ENCODE measurements at places on chromosomes 2 and 18.

GRCh38 chr2:60529136-60529784, 24.2 kb downstream of the BCL11A start:
- no peak for DNase-seq

DNA sequence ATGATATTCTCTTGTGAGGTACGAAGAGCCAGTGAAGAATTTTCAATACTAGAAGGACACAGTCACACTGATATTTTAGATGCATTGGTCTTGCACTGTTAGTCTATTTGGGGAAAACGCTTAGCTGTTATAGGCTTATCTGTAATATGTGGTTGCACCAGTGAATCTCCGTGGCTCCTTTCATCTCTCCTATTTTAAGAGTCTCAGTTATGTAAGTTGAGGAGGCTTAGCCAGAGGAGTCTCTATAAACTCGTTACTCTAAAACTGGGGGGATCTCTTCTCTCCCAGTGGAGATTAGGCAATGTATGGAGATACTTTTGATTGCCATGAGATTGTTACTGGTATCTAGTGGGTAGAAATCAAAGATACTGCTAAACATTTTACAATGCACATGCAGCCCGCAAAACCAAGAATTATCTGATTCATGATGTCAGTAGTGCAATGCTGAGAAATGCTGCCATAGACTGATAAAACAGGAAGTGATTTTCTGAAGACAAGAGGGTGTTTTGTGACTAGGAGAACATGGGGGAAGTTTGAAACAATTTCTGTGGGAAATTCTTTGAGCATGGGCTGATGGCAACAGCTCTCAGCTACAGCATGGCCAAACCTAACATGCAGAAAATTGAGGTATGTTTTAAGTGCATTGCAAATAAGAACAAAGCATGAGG, 339.1 kb downstream of the SOX11 start:
- no peak for DNase-seq

DNA sequence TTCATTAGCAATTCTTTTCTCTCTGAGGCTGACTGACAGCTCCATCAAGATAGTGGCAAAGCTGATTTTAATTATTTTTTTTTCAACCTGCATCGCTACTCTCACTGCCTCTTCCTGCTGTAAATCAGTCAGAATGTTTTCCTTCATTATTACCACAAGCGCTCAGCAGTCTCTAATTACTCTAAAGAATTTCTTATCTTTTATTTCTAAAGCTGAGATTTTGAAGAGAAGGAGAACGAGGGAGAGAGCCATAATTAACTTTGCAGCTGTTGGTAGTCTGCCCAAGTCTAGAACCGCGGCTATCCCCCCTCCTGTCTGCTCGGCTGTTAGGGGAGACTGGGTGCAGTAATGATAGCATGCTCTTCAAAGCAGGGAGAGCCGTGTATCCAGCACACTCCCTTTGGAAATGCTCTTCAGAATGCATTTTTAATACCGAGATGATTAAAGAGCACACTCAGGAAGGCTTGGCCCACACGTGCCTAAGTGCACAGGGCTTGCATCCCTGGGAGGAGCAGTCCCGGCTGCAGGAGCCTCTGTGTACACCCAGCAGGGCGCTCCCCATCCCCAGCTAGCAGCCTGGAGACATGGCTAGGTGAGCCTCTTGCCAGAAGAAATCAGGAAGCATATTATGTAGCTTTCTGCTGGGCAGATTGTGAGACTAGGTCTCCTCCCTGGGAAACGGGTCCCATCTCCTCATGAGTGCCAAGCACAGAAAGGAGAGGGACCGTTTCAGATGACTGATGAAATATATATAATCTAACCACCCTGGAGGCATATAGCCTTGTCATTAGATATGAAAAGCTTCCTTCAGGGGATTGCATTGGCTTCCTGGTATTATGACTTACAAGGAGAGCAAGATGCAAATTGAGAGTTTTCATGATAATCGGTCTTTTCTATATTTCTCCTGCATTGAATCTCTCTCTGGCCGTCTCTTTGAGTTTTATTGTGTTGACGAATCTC, 555.2 kb downstream of the CMPK2 start:
- no peak for DNase-seq

DNA sequence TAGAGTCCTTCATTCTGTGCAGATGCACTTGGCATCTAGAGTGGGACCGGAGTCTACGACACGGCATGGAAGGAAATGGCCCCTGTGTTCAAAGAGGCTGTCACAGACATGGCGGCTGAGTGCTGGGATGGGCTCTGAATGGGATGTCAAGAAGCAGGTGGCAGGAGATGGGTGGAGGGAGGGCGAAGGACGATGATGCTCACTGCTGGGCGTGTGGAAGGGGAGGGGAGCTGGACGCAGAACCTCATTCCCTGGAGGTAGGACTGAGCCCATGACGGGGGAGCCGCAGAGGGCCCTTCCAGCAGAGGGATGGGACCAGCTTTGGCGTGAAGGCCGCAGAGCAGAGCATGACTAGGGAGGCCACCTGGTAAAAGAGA, 18.8 kb upstream of the ALPI start:
- DNase-seq = no peak

- DNase-seq = no peak
Observed at GRCh38 chr18:75369026-75369721, 58.3 kb downstream of the SMIM21 start.

DNA sequence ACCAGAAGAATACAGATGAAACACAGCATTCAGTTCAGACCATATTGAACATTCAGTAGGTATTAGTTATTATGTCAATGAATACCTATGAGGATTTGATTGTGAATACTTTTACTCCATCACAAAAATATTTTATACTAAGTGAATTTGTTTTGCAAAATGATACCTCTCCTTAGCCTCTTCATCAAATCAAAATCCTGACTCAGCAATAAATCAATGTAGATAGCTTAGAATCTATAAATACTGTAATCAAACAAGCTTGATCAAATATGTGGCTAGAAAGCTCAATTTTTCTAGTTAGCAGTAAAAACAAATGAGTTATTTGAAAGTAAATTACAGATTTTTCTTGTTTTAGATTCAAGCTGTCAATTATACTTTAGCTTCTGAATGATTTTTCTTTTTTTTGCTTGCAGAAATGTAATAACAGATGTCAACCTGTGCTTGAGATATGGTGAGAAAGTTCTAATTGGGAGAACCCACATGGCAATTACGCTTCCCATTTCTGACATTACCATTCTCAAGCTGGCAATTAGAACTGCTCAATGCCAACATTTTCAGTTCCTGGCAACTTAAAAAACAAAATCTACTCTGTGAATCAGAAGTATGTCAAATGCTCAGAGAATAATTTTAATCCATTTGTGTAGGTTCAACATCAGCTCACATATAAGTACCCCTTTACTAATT, 109.6 kb downstream of the PRELID3A start:
- DNase-seq = no peak

DNA sequence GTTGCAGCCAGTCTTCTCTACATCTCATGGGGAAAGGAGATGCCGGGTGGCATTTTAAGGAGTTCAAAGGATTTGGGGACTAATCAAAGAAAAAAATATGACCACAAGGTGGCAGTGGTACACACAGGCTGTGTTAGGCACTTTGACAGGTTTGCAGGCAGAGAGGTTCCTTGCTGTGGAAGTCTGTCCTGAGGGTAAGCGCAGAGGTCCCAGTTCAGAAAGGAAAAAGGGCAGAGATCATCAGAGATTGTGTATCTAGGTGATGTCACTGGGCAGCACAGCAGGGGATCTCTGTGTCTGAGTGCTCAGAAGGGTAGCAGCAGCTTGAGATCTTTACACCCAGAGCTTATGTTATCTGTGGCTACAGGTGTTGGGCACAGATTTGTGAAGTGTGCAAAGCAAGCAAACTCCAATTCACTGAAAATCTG, 231.4 kb downstream of the LRRTM1 start:
- peak; percentile 25 for DNase-seq

DNA sequence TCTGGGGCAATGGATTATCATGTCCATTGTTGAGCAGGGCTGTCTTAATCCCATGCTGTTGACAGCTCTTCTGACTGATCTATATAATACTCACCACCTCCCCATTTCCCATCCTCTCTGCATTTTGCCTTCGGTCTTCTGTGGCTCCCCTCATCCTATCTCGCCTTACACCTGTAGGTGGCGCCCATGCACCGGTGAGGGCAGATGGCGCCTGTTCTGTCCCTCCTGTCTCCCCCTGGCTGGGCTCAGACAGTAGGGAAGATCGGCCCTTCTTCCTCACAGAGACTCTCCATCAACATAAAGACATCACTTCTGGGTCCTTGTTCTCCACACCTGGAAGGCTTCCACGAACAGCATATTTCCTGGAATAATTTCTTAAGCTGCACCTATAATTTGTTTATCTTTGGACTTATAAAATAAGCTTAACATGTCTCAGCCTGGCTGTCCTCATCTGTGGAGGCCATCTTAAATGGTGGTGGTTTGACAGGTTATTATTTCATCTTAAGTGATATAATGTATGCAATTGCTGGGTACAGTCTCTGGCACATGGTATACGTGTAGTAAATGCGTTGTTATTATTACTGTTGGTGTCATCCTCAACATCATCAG, 10.9 kb upstream of the CDH20 start:
- peak; percentile 7 for DNase-seq

- DNase-seq = no peak
Observed at GRCh38 chr2:54083021-54083420, 32.4 kb upstream of the ACYP2 start.

- DNase-seq = no peak
Observed at GRCh38 chr2:11248-11941, 34.9 kb downstream of the FAM110C start.

DNA sequence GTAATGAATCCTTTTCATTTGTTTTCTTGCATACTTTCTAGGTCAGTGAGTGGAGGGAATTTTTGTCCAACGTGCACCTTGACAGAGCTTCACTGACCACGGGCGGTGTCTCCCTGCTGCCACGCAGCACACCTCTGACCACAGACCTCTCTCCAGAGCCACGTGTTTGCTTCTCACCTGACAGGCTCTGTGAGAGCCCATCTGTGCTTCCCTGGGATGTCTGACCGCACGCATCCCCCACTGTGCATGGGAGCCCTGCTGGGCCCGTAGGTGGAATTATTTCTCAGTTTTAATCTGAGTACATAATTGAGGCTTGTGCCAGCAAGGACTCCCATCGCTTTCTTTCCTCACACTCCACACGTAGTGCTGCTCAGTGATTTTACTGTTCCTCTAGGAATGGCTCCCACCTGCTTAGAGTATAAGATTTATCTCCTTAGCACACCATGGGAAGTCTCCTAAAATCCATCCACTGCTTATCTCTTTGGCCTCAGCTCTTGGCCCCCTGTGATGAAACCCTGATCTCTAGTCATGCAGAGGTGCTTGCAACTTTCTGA, 482.6 kb downstream of the TSN start:
- no peak for DNase-seq

DNA sequence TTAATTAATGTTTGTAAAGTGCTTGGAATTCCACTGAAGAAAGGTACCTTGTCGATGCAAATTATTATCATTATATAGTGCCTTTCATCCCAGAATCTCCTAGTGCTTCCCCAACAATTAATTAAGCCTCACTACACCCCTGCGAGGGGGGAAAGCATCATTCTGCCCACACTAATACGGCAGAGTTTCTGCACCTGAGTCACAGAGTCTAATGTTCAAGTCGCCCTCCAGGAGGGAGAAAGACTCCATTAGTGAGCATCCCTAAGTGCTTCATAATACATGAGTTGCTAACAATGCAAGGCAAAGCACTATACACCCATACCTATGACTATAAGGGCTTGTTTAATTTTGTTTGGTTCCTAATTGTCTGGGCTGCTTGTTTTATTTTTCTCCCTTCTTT, 25.4 kb upstream of the NRP2 start:
- DNase-seq = no peak

- peak; percentile 68 for DNase-seq
Observed at GRCh38 chr2:130332271-130333073, 10.2 kb upstream of the IMP4 start.

DNA sequence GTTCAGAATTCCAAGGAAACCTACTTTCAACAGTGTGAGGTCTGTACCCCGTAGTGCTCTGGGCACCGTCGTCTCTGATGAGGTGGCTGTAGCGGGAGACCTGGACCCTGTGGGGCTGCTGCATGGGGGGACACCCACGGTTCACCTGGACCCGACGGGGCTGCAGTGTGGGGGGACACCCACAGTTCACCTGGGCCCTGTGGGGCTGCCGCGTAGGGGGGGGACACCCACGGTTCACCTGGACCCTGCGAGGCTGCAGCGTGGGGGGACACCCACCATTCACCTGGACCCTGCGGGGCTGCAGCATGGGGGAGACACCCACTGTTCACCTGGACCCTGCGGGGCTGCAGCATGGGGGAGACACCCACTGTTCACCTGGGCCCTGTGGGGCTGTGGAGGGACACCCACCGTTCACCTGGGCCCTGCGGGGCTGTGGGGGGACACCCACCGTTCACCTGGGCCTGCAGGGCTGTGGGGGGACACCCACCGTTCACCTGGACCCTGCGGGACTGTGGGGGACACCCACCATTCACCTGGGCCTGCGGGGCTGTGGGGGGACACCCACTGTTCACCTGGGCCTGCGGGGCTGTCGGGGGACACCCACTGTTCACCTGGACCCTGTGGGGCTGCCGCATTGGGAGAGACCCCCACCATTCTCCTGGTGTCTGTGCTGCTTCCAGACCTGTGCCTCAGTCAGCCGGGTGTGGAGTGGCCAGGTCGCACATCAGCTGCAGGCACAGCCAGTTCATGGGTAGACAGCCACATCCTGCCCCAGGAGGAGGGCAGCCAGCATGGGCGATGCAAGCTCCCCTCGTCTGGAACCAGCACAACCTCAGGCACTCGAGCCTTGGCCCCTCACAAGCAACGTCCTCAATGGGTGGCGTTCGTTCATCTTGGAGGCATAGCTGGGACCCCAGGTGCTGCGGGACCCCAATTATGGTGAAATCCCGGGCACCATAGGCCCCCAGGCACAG, 114.5 kb downstream of the TMEM18 start:
- DNase-seq = no peak

- no peak for DNase-seq
Observed at GRCh38 chr18:6679201-6679600, 50.3 kb upstream of the ARHGAP28 start.

- peak; percentile 83 for DNase-seq
Observed at GRCh38 chr2:230796280-230796862, 68.4 kb upstream of the ITM2C start.

DNA sequence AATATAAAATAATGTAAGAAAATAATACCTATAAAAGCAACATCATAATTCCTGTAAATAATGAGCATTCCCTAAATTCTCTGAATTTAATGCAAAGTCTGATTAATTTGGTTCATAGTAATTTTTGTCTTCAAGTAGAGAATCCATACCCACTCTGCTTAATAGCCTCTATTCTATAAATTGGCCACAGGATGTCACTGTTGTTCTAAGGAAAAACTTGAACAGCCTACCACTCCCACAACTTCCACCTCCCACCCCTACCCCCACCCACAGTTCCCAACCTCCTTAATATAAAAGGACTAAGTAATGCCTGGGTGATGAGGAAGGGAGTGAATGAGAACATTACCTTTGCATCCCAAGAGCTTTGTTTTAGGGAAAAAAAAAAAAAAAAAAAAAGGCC, 27.2 kb upstream of the BBS5 start:
- peak; percentile 33 for DNase-seq

Data from astrocyte (in vitro differentiated cells and primary cell).